ENCODE measurements at places on chromosomes 1 and 21.

GRCh38 chr1:152458384-152459185, 44.5 kb upstream of the CRNN start:
- peak; percentile 88 for DNase-seq

- no peak for DNase-seq
Measured at GRCh38 chr1:47987601-47988000, 9.6 kb downstream of the TRABD2B start.

DNA sequence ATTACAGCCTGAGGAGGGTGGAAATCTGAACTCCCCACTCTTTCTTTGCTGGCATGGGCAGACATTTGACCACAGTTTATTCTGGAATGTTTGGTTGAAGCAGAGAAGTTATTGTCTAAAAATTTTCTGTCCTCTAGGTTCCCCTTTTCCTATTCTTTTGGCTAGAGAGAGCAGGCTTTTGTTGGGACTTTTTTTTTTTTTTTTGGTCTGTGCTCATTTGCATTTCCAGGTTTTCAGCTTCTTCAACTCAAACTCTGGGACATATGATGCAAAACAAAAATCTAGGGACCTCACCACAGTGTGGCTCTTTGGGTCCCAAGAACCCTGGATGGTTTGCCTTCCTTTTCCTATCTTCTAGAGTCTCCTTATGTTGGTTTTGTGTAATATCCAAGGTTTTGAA, 10.9 kb upstream of the ABCG1 start:
- DNase-seq, result no peak

GRCh38 chr1:87981810-87982209, 653.1 kb downstream of the LMO4 start:
- DNase-seq, result no peak

GRCh38 chr1:48198970-48199369, 23.5 kb upstream of the SLC5A9 start:
- peak; percentile 18 for DNase-seq

GRCh38 chr1:21705303-21705980, 36.3 kb upstream of the RAP1GAP start:
- no peak for DNase-seq

DNA sequence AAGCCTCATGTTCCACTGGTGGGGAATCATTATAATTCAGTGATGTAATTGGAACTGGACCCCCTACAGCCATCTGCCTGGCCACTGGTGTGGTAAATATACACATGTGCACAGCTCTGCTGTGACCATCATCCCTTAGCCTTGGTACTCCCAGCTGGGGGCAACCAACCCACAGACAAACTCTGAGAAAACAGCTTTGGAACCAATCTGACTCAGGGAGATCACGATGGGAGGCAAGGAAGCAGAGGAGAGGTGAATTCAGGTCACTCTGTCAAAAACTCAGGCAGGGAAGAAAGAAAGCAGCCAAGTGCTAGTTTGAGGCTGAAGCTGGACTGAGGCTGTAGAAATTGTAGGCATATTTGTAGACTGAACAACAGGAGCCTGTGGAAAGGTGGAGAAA, 197.8 kb upstream of the GALNT2 start:
- DNase-seq, result no peak

DNA sequence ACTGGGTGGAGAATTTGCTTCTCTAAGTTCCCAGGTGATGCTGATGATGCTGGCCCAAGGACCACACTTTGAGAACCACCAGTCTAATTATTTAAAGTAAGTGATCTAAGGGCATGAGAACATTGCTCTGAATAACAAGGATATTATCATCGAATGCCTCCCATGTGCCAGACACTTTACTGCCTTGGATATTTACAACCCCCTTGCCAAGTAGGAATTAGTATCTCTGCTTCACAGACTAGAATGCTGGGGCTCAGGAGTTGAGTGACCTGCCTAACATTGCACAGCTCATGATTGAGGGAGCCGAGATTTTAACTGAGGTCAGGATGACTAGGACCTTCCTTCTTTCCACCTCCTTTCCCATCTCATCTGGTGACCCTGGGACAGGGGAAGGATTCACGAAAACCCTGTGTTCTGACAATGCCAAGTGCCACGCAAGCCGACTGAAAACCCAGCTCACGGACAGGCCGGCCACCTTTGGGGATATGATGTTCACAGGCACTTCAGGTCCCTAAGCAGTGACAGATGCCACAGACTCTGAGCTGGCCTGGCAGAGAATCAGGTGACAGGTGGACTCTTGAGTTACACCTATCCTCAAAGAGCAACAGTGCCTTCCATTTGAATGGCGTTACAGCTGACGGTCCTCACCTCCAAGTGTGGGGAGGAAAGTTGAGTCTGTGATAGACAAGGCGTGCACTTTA, 230.7 kb downstream of the TOMM20 start:
- no peak for DNase-seq

DNA sequence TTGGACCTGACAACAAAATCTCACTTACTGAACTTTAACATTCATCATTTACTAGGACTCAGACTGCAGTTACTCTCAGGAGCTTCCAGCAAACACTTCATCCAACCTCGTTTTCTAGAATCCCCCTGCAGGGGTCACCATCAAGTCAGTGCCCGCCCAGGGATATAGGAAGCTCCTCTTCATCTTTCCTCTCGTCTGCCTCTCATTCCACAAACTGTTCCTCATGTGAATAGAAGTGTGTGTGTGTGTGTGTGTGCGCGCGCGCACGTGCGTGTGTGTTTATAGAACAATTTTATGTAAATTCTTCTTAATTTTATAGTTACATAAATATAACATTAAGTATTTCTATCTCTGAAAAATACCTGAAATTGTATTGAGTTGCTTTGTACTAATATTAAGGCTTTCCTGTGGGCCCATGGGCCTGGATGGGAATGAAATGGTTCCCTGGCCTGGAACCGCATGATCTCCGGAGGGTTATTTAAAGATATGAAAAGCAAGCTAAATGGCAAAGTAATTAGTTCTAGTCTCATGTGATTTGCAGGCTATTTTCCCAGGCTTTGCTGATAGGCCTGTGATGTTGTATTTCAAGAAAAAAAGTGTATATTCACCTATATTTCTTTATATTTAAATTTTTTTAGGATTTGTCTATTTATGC, 21.7 kb upstream of the ABCD3 start:
- DNase-seq, result no peak

GRCh38 chr1:229318056-229318455, 24.8 kb downstream of the CCSAP start:
- DNase-seq, result no peak

- no peak for DNase-seq
Measured at GRCh38 chr1:88802950-88803349, 88.4 kb downstream of the GTF2B start.

GRCh38 chr1:3222042-3222692, 153.2 kb downstream of the PRDM16 start:
- DNase-seq, result peak; percentile 50

DNA sequence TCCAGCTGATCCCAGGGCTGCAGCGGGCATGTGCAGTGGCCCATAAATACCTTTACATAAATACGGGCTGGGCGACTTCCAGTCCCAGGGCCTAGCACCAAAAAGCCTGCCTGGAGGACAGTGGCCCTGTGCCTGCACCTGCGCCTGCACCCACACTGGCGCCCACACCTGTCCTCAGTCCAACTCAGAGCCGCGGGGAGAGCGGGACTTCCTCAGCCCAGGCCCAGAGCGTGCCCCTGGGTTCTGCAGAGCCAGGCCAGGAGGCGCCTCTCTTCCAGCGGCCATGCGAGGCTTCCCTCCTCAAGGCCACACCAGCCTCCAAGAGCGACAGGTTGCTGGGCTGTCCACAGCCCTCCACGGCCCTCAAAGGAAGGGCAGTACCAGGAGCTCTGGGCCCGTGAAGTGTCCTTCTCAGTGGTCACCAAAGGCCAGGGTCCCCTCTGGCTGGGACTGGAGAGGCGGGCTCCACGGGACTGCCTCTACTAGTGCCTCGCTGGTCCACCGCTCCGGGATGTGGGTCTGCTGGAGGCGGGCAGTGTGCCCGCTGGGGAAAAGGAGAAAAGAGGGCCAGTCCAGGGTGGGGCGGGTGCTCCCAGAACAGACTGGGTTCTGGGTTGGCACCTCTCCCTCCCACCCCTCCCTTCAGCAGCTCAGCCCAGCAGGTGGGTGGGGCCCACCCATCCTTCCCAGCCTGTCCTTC, 35.7 kb downstream of the ARHGEF16 start:
- no peak for DNase-seq

- no peak for DNase-seq
Measured at GRCh38 chr1:208167261-208167869, 76.8 kb downstream of the PLXNA2 start.

GRCh38 chr1:170063109-170063826, 11.2 kb downstream of the KIFAP3 start:
- no peak for DNase-seq

- no peak for DNase-seq
Measured at GRCh38 chr1:112464501-112464900, 44.3 kb upstream of the WNT2B start.

DNA sequence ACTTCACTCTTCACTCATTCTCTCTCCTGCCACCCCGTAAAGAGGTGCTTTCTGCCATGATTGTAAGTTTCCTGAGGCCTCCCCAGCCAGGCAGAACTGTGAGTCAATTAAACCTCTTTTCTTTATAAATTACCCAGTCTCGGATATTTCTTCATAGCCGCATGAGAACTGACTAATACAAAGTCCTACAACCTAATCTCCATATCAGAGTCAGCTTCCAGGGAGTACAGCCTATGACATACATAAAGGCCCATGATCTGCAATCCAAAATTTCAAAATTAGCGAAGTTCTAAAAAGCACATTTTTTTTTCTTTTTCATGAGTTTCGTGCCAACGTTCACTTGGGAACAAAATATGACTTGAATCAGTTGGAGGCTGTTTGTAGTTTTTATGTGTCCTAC, 256.9 kb upstream of the DUSP10 start:
- DNase-seq, result no peak

GRCh38 chr1:43315963-43316737, 15.4 kb downstream of the TIE1 start:
- DNase-seq, result no peak

- DNase-seq, result no peak
Measured at GRCh38 chr1:197843401-197843800, 59.0 kb upstream of the C1orf53 start.

GRCh38 chr1:151156515-151156819, at the start of gene TNFAIP8L2:
Gene TNFAIP8L2, plus strand, starts transcription at chr1:151156649. Its CDS starts 2,049 bp downstream, at chr1:151158698.
- DNase-seq, result peak; percentile 93

DNA sequence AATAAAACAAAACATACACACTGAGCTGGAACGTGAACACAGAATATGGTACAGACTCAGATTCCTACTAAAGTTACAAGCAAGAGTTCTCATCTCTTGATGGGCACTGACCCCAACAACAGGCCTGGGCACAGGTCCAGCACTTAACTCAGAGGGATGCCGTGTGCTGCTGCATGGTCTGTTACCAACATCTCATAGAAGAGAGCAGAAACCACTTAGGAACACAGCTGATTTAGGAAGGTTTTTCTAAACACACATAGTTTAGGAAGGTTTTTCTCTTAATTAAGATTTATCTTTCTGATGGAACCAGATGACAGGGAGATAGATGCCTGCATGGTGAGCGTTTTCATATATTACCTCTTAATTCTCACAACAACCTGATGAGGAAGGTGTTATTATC, 1.5 kb downstream of the GCLM start:
- DNase-seq, result peak; percentile 53

GRCh38 chr1:67791686-67792085, 41.6 kb downstream of the GNG12 start:
- DNase-seq, result no peak

DNA sequence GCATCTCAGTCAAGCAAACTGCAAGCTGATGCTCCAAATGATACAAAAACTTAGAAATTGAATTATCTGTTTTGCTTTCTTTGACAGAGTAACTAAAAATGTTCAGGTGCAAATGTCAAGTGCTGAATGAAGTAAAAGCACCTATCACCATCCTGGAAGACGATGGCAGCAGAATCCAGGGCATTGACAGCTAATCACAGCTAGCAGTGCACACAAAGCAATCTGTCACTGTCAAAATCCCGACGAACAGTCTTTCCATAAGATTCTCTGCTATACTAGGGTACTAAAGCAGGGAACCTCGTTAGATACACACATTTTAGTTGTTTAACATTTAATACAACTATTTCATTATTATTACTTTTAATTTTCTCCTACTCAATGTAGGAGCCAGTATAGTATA, 233.3 kb downstream of the BRINP3 start:
- no peak for DNase-seq

- no peak for DNase-seq
Measured at GRCh38 chr1:6116137-6116536, 64.0 kb downstream of the CHD5 start.

GRCh38 chr1:248688527-248689298, 13.9 kb downstream of the OR14I1 start:
- no peak for DNase-seq

DNA sequence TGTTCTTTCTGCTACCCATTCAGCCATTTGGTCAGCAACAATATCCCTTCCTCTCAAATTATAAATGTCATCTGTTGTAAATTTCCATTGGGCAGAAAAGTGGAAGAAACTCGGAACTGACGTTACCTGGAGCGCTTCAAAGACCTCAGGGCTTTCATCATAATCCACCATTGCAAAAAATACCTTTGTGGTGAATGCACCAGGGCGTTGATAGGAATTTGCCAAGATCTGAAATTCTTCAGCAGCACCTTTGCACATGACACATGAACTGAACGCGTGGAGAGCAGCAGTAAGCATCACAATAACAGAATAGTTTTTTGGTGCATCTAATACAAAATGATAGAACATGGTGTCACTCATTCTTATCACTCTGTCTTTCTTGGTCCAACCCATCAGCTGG, 3.1 kb upstream of the TEKT2 start:
- DNase-seq, result no peak

- DNase-seq, result no peak
Measured at GRCh38 chr21:31592516-31592915, 67.0 kb upstream of the SOD1 start.

- peak; percentile 54 for DNase-seq
Measured at GRCh38 chr1:229726061-229726460, 100.0 kb downstream of the URB2 start.

DNA sequence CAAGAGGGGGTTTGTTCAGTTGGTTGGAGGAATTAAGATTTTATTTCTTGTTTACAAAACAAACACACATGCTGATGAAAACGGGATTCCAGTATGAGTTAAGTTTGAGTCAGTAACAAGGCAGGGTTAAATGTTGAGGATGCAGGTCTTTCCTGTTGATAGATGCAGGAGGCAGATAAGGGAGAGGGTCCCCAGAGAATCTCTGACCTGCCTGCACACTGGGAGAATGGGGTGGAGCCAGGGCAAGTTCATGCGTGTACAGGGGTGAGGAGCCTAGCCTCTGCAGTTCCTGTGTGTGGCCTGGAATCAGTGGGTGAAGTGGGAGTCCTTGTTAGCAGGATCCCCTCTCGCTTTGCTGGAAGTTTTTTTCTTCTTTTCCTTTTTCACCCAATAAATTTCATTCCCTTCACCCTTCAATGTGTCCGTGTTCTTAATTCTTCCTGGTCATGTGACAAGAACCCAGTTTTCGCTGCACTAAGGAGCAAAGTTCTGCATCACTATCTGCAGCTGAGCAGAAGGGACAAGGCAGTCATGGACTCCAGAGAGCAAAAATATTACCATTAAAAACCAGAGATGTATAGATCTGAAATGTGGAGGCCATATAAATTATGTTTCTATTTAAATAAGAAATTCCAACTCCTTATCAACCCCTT, 69.9 kb upstream of the MARK1 start:
- no peak for DNase-seq

All from hematopoietic multipotent progenitor cell treated with erythropoietin and hydrocortisone succinate and interleukin-3 and kit ligand, for 6 days (in vitro differentiated cells).